ENCODE measurements at places on chromosomes 11 and 22.

DNA sequence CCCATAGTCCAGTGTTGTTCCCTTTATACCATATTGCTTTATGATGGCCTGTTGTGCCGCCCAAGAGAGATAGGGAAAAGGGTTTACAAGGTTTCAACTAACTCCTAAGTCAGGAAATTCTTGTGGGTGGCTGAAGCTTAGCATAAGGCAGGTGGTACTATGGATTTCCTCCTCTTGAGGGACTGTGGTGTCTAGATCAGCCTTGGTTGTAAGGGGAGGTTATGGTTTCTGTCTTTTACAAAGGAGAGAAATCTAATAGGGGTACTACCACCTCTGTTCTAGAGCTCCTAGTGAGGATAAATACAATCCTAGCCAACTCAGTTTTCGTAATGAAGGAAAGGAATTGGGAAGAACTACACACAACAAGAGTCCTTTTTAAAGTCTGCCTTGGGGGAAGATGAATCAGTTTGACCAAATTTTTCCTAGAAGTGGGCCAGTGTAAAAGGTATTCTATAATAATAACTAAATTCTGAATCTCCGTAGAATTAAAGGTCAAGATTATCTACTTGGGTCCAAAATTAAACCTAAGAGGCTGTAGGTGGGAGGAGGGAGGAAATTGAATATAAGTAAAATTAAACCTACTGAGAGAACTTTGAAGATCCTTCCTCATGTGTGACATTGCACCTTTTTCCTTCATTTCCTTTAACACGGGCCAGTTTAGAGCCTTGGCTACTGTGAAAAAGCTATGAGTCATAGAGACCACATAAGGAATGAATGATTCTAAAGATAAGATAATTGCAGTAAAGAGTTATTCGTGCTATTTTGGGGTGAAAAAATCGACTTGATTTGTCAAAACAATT lies 17.2 kb downstream of the DLAT start:
- no peak for DNase-seq

- no peak for DNase-seq
Observed at GRCh38 chr11:121213362-121213893, 79.1 kb upstream of the SC5D start.

DNA sequence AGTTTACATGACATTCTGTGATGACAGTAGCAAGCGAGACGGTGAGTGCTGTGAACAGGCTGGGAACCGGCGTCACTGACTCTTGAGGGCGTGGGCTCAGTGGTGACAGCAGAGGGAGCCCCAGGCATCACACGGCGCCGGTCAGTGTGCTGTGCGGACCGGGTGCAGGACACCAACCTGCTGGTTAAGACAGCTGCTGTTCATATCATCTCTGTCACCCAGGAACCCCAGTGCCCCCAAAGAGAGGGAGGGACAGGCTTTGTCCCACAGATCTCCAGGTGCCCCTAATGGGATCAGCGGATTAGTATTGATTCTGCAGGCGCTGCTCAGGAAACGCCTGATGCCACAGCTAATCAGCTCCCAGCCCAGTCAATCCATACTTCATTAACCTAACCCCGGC lies 18.4 kb downstream of the B3GAT1 start:
- DNase-seq = peak; percentile 38

GRCh38 chr22:50483977-50484853 lies 2.4 kb upstream of the MIOX start:
- no peak for DNase-seq

DNA sequence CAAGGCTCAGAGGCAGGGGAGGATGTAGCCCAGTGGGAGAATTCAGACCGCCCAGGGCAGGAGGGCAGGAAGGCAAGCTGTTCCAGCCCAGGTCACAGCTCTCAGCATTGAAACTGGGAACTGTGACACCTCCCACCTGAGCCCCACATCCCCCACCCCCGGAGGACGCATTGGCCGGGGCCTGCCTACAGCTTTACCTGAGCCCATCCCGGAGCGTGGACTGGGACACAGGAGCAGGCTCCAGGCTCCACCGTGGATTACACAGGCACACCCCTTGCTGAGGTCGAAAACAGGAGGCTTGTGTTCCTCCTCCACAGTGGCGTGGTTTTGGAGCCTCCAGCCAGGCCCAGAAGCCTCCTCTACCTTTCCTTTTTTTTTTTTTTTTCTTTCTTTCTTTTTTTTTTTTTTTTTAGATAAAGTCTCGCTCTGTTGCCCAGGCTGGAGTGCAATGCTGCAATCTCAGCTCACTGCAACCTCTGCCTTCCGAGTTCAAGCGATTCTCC lies 9.1 kb upstream of the PGA3 start:
- no peak for DNase-seq

DNA sequence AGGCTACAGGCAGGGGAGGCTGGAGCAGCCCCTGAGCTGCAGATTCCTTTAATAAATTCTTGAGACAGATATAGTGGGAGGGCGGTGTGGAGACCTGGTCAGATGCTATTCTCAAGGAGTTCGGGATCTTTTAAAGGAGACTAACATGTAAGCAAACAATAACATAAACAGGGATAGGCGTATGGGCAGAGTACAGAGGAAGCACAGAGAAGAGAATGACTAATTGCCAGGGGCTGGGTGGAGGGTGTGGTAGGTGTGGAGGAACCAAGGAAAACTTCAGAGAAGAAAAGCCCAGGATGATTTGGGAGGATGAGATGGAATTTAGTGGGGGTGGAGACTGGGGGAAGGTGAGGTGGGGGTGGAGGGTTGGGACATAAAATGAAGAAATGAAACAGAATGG lies 9.7 kb upstream of the HEPHL1 start:
- no peak for DNase-seq

GRCh38 chr11:103803062-103803461 lies 233.4 kb upstream of the DDI1 start:
- DNase-seq = no peak

DNA sequence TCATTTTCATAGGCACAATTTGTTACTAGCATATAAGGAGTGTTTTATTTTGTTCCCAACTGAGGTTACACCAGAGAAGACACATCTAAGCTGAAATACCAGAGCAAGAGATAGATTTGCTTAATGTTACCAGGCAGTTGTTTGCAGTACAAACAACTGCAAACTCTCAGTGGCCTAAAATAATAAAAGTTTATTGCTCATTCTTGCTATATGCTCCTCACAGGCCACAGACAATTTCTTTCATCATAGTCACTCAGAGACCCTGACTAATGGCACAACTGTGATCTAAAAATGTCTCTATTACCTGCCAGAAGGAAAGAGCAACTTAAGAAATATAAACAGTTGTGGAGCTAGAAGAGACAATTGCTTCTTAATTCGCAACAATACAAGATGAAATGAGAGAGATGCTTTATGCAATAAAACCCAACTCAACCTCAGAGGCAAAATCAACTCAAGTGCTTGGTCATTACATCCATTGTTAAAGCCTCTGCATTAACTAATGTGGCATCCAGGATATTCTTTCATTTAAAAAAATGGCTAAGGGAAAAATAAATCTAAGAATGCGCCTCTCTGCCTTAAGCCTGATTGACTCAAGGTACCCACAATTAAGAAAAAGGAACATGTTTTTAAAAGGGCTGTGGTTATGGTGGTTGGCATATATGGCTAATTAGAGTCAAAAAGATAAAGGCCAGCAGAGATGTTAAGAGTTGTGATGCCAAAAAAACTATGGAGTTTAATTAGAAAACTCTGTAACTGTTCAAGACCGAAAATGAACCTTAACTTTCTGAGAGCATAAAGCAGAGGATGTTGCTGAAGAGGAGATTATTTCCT lies 103.7 kb downstream of the CD44 start:
- DNase-seq = no peak

DNA sequence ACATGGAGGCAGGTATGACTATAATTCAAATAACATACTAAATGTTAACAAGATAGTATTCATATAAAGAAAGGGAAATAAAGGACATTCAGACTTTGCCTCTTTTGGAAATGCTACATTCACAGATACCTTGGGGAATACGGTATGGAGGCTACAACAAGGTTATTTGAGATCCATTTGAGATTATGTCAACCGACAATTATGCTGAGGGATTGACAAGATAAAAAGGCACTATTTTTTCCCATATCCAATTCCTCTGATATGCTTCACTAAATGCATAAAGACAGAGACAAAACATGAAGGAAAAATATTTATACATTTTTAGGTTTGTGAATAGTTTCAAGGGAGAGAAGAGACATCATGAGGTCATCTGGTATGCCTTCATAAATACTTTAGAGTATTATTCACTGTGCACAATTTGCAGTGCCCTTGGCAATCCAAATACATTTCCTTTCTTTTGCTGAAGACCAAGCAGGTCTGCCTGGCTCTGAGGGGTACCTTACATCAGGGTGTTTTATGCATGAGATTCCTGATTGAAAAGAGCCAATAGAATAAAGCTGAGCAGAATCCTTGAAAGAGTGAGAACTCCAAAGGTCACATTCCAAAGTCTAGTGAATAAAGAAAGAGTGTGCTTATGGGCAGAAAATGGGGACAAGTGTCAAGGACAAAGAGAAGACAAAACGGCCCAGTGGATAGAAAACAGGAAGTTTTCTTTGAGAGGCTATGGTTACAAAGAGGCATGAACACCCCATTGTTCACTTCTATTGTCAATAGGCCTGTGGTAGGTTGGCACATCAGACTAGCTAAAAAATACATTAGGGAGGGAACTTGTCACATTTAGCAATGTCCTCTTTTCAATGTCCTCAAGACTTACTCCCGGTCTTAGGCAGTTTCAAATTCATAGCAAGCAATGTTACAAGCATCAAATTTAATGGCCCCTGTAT lies 455.8 kb downstream of the LRRC4C start:
- no peak for DNase-seq

DNA sequence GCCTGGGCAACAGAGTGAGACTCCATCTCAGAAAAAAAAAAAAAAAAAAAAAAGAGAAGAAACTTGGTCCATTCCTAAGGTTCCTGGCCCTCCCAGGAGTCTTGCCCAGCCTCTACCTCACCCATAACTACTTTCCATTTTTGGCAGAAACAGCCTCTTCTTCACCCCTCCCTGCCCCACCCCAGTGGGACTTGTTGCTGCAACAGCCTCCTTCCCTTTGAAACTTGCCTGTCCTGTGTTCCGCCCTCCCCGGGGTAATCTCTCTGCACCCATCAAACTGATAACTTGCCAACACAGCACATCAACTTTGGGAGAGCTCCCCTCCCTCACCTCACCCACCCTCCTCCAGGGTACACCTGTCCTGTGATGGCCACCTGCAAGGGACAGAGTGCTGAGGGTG lies 10.0 kb upstream of the FAM83F start:
- DNase-seq = no peak

DNA sequence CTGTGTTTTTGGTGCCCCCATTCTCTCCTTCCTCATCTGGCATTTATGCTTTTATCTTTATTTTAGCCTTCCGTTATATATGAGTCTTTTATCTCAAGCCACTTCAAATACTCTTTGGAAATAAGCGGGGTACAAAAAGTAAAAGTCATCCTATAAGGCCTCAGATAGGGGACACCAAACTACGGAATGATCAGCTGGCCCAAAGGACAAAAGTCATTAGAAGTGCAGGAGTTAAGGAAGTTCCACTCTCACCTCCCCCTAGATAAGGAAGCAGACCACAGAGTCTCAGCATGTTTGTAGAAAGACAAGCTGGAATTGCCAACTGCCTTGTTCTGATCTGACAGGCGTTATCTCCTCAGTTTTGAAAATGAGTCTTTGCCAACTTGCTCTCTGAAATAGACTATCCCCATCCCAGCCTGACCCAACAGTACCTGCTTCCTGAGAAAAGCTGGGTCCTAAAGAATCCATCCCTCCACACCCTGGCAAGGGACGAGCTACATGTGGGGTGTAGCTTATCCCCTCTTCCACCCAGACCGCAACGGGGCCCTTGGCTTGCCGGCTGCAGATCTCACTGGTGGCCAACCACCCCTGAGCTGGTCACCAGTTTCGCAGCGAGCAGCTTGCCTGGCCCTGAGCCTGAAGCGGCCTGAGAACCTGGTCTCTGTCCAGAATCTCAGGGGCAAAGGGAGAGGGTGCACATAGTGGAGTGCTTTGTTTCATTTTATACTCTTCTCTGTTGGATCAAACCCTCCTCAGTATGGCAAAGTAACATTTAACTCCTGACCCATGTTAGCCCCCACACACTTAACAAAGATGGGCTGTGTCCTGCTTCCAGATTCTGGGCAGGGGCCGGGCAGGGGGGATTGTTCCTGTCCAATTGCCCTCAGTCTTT lies 13.8 kb downstream of the FADS2 start:
- no peak for DNase-seq

DNA sequence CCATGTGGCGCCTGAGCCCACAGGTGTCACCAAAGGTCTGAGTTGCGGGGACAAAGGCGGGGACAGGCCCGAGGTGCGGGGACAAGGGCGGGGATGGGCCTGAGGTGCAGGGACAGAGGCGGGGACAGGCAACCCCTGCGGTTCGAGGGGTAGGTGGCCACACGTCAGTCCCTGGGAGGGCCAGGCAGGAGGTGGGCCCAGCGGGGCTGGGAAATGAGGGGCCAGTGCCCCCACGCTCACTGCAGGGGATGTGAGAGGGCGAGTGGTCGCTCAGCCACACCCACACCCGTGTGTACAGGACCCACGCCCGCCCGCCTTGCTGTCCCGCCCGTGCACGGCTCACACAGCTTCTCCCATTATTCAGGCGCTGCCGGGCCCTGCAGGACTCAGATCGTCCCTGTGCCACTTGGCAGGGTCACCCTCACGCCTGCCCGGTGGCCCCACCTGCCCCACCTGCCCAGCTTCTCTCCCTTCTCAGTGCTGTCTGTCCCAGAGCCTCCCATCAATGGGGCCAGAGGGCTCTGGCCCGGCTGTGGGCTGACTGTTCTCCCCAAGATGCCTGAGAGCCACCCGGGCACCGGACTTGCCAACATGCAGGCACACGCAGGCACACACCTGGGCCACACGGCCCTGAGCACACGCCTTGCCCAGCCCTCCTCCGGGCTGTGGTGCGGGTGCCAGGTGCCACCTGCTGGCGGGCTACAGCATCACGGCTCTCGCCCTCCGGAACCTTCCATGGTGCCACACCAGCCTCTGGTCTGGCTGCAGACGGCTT lies 14.2 kb upstream of the MUC6 start:
- peak; percentile 75 for DNase-seq

GRCh38 chr11:92322225-92322624 lies 97.6 kb downstream of the FAT3 start:
- DNase-seq = no peak
